ENCODE measurements at places on chromosomes 12 and 14. TPM values are rescaled to one million over a fixed set of nuclear protein-coding genes. Genes with fewer than 3 reads are reported as not detected.
A peak's percentile ranks its signal among the peaks of the same experiment; 100 is the strongest.

DNA sequence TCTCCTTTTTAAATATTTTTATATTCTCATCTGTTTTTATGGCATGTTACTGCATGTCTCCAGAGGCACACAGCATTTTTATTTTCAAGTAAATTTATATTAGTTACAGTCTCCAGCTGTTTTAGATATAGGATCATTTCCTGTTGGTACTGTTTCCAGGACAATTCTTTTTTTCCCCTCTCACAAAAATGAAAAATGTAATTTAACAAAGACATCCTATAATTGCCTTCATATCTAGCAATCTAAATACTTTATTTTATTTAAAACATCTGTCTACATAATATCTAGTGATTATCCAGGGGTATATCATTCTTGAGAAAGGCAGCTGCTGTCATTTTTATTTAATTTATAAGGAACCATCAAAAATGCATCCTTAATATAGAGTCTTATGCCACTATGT is 272.4 kb upstream of the NPAS3 start:
- DNase-seq: no peak

DNA sequence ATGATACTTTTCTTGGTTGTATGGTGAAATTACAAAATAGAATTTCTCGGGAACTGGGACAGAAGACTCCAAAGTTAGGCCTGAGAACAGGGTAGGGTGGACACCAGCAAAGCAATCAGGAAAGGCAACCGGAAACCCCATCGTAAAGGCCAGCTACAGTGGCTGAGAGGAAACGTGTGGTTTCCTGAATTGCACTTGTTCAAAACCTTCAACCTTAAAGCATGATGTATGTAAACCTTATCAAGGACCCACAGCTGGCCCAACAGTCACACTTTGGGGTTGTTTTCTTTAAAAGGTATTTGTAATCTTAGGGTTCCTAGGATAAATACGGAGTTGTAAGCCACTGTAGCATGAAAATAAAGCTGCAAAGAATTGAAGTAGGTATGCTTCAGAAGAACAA is 2.2 kb upstream of the PTGDR start:
- no peak for DNase-seq

DNA sequence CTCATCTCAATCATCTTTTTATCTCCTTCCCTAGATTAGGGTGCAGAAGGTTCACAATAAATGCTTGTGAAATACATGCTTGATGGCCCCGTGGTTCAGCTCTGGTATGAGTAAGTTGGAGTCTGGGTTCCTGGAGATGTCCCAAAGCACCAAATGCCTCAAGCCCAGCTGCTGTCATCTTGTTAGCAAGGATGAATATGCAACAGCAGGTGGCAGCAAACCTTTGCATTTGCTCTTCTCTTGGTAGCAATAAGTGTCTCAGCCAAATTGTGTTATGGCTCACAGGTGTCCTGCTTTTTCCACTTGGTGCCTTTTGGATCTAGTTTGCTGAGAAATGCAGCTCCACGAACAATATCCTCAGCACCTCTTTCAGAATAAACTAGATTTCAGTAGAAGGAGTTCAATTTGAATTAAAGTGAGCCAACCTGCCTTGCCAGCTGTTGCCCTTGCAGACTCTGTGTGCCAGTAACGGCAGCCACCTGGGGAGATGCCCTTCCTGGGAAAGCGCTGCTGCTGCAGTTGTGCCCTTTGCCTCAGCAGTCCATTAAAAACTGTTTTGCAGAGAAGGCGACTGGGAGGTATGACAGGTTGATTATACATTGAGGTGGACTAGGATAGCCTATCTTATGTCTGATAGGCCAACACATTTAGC is 417.3 kb downstream of the SNAPC1 start:
- DNase-seq: no peak

- no peak for DNase-seq
These were observed 218.1 kb downstream of the APAF1 start for GRCh38 chr12:98863167-98863566.

DNA sequence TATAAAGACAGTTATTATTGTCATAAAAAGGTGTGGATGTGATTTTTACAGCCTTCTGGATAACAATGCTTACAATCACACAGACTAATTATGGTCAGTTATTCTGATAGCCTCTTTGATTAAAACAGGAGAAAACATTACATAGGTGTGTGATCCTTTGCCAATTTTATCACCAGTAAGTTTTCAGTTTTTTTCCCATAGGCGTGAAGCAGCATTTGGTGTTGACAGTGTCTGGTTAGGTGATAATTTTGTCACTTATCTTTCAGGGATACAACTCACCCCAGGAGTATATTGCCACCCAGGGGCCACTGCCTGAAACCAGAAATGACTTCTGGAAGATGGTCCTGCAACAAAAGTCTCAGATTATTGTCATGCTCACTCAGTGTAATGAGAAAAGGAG is 208.8 kb downstream of the EPS8 start:
- no peak for DNase-seq

DNA sequence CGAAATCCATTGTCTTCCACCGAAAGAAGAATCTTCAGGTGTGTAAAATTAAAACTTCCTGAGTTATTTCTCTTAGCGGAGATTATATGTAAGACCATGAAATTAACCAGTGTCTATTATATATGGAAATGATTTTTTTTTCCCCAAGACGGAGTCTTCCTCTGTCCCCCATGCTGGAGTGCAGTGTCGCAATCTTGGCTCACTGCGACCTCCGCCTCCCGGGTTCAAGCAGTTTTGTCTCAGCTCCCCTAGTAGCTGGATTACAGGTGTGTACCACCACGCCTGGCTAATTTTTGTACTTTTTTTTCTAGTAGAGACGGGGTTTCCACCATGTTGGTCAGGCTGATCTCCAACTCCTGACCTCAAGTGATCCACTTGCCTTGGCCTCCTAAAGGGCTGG is 2.8 kb downstream of the RAN start:
- no peak for DNase-seq

GRCh38 chr14:55031190-55031589 is 4.2 kb downstream of the SOCS4 start:
- no peak for DNase-seq

DNA sequence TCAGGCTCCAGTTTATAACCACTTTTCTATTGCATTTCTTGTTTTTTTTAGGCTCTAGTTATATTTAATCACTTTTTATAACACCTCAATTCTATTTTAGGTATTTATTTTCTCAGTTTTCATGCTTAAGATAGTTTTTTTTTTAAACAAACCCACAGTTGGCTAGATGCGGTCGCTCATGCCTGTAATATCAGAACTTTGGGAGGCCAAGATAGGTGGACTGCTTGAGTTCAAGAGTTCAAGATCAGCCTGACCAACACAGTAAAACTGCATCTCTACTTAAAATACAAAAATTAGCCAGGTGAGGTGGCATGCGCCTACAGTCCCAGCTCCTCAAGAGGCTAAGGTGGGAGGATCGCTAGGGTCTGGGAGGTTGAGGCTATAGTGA is 93.0 kb downstream of the PPP1R12A start:
- DNase-seq: no peak

DNA sequence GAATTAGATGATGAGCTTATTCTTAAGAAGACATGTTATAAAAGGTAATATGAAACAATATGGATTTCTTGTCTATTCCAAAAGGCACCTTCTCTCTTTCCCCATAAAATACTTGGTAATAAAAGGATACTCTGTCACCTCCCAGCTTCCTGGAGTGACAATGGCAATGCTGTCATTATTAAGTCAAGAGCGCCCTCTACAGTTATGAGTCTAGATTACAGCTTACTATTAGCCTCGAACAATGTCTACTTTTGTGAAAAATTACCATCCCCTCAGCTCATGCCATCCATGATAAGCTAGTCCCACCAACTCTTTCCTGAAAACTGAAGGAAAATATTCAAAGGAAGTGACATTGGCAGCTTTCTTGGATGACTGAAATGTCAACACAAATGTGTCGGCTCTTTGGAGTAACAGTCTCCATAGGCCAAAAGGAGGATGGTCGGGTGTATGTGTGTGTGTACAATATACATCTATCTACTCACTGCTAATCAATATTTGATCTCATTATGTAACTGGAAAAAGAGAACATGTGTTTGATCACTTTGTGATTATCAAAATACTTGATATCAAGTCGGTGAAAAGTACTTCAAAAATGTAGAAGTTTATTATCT is 48.7 kb upstream of the CDKN3 start:
- no peak for DNase-seq

- DNase-seq: no peak
These were observed 396.2 kb downstream of the CCDC91 start for GRCh38 chr12:28586481-28586880.

GRCh38 chr12:56565510-56566101 is 44.0 kb downstream of the RBMS2 start:
- peak; percentile 87 for DNase-seq

DNA sequence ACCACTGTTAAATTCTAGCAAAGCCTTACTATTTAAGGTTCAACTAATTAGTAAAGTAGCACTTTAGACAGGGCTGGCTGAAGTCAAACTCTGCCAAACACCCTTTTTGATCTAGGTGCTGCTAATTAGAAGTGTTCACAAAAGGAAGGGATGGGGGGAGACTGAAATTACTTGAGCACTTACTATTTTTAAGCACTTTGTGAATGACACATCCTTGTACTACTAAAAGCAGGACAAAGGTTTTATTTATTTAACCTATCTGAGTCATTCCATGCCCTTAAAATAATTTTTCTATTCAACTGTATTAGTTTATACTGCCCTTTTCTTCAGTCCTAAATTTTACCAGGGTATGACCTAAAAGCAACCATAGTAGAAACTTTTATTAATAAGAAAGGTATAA is 20.1 kb downstream of the MBIP start:
- DNase-seq: no peak

GRCh38 chr12:81896771-81897170 is 137.6 kb upstream of the PPFIA2 start:
- DNase-seq: no peak

DNA sequence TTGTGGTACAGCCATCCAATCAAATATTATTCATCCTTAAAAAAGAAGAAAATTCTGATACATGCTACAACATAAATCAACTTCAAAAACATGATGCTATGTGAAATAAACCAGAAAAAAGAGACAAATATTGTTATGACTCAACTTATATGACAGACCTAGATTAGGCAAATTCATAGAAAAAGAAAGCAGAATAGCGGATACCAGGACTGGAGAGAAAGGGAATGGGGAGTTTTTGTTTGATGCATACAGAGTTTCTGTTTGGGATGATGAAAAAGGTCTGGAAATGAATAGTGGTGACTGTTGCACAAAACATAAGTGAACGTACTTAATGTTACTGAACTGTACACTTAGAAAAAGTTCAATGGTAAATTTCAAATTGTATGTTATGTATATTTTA is 82.3 kb downstream of the SPPL3 start:
- DNase-seq: no peak

DNA sequence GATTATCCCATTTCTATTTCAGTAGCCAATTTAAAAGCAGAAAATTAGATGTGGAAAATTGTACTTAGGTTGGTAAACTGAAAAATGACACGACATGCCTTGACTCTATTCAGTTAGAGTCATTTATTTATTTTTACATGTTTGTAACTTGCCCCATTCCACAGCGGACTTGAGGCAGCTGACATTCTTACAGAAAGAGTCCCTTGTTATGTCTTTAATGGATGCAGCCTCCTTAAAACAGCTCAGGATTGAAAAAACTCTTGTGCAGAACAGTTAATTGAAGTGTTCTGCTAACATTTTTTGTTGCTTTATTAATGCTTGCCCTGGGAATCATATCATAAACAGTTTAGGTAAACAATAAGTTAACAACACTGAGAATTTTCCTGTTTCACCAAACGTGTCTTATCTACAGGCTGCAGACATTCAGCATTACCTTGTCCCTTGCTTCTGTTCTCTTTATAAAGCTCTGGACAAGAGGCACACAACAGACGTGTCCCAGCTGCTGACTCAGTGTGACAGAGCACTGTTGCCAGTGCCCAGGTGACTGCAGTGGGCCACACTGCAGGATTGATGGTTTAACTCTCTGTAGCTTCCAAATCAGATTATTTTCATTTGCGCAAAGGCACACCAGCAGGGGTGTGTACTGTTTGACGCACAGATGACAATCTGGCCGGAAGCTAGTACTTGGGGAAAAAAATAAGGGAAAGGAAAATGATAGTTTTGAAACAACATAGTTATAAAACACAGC is 101.6 kb downstream of the PELI2 start:
- no peak for DNase-seq

DNA sequence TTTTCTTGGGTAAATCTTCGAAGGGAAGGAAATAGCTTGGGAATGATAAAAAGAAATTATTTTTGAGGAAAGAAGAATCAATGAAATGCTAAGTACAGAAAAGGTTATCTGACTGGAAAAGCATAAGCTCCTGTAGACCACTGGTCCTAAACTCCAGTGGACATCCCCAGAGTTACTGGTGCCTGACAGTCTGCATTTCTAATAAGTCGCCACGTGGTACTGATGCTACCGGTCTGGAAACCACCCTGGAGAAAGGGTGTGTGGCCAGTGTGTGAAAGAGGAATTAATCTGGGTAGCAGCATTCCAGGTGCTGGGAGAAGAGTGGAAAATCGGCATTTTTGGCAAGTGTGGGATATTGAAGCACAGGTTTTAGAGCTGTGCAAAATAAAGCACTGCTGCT is 73.3 kb downstream of the FBXW8 start:
- no peak for DNase-seq

DNA sequence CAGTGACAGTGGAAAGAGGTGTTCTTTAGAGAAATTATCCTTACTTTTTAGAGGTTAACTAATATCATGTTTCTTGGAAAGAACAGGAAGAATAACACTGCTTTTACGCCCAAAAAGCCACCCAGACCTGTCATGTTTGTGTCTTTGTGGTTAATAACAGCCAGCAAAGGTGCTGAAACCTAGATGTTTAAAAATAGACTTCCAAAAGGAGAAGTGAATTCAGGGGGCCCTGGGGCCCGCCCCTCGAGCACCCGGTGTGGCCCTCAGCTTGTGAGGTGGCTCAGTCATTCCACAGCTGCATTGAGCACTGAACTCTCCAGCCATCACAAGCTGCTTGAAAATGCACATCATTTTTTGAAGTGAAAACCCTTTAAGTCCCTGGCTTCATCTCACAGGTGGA is 20.8 kb upstream of the AMN start:
- DNase-seq: no peak

GRCh38 chr12:57874166-57875108 is 27.9 kb upstream of the CTDSP2 start:
- no peak for DNase-seq

DNA sequence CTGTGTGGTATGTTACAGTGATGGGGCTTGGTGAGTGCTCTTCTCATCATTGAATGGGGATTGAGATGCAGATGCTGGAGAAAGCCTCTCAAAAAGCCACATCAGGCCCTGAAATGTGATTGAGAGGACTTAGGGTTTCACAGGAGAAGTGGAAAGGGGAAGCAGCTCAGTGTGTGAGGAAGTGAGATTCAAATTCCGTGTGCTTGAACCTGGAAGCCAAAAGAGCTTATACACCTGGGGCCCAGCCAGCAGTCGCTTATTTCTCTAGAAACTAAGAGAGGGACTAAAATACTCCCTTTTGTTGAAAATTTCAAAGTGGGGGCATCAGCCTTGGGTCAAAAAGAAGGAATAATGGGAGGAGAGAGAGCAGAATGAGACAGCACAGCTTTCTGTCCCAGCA is 39.1 kb upstream of the GZMB start:
- DNase-seq: no peak

GRCh38 chr12:116559162-116559935 is at the start of gene MAP1LC3B2:
Gene MAP1LC3B2, plus strand, starts transcription at chr12:116559381. Its CDS starts 16,562 bp downstream, at chr12:116575943.
- peak; percentile 68 for DNase-seq

JDP2 gene
- 42.2 TPM for total RNA-seq

POTEM gene
- not detected for total RNA-seq

OTOGL gene
- total RNA-seq: 25.9 TPM

SUPT16H gene
- 33.7 TPM for total RNA-seq

NPFF gene
- not detected for total RNA-seq

LRP1-AS gene
- total RNA-seq: not detected

FOXN4 gene
- total RNA-seq: not detected

BLOC1S1 gene
- 138 TPM for total RNA-seq

SDR9C7 gene
- total RNA-seq: not detected

RAPGEF3 gene
- 23.6 TPM for total RNA-seq

PLEKHD1 gene
- 0.15 TPM for total RNA-seq

MSI1 gene
- 10.7 TPM for total RNA-seq

Measured in right cardiac atrium (tissue), 5 donors.